Activated T-helper 1 cell treated with anti-CD3 and anti-CD28 coated beads, Interleukin-2, amount 50 U/mL, for 16 hours (primary cell): ENCODE measurements at places on chromosomes 7 and 10.

DNA sequence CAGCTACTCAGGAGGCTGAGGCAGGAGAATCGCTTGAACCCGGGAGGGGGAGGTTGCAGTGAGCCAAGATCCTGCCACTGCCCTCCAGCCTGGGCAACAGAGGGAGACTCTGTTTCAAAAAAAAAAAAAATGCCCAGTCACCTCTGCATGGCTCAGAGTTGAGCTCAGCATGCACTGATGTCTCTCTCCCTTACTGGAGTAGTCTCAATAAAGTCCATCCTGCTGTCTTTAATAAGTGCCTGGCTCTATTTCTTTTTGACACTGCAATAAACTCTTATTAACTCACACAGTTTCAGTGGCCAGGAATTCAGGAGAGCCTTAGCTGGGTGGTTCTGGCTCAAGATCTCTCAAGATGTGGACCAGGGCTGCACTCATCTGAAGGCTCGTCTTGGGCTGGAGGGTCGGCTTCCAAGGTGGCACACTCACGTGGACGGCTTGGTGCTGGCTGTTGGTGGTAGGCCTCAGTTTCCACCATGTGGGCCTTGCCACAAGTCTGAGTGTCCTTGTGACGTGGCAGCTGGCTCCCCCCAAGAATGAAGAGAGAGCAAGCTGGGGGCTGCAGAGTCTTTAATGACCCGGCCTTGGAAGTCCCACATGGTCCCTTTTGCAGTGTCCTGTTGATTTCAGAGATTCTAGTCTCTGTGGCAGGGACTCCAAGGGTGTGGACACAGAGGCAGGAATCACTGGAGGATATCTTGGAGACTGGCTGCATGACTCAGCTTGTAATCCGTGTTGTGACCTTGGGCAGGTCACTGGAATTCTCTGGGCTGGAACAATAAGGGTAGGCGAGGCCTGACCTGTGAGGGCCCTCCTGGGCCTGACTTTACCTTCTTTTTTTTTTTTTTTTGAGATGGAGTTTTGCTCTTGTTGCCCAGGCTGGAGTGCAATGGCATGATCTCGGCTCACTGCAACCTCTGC, 85.9 kb upstream of the KMT2C start:
- no peak for DNase-seq

DNA sequence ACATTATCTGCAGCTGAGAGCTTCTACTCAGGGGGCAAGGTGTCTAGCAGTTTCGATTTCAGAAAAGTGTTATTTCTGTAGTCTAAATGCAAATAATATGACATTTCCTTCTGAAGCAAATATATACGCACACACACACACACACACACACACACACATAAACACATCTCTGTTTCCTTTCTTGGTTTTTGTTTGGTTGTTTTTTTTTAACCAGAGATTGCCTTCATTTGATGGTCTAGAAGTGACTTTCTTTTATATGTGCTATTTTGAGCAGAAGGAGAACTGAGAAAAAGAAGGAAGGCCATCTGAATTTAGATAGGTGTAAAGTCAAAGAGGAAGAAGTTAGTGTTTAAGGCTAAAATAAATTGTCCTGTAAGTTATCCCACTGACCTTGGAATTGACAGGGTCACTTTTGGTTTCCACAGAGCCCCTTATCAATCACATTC, 142.2 kb downstream of the TRIL start:
- DNase-seq, result no peak

DNA sequence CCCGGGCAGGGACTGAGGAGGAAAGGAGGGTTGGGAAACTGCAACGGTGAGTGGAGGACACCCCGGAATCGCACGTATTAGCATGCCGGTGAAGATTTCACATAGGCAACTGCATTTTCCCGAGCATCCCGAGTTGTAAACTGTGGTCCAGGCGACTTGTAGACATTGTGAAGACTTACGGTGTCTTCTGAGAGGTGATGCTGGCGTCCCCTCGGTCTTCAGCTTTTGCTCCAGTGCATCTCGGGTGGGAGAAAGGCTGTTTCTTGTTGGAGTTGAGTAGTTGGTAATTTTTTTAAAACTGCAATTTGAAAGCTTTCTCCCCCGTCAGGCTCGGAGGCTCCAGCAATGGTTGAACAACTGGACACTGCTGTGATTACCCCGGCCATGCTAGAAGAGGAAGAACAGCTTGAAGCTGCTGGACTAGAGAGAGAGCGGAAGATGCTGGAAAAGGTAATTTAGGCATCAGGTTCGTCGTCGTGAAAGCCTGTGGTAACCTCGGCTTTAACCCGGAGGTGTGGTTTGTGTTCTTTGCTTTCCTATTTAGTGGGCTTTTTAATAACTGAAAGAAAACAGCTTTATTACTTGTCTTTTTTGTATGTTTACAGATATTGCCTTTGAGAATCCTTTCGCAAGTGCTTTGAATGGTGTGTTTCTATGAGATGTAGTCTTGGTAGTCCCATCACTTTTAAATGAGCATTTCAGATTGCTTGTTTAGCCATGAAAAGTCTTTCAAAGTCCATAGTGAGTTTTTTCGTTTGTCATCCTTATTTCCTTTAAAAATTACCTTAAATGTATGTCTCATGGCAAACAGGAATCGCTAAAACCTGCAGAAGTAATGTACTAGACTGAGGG, 687 bp downstream of the HELLS start:
- DNase-seq, result no peak

DNA sequence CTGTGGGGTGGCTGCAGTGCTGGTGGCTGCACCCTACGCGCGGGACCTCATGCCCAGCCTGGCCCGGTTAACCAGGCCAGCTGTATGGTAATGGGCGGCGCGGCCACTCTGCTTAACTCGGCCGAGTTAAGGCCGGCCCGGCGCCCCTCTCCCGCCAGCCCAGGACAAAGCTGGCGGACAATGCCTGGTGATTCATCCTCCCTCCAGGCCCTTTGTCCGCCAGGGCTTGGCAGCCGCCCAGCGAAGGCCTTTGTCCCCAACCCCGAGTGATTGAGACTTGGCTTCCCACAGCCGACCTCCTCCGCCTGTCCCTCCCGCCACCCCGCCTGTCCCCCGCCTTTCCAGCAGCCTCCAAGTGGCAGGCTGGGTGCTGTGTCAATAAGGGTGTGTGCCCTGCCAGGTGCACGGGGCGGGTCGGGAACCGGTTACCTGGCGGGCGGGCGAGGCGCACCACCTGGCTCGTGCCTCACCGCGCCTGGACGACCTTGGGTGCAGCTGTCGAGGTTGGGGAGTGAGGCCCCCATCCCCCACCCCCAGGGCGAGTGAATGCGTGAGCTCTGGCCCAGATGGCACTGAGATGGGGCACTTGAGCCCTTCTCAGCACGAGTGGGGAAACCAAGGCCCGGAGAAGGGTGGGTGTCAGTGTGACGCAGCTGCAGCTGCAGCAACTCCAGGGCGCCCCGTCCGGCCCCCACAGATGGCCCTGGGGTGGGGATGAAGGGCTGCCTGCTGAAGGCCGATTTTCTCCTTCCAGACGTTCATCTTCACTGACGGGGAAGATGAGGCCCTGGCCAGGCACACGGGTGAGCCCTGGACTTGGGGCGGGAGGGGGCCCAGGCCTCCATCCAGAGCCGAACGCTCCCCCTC, 4.6 kb downstream of the LFNG start:
- DNase-seq, result no peak

- no peak for DNase-seq
These were observed 332.9 kb upstream of the PRKCQ start for GRCh38 chr10:6912929-6913328.

GRCh38 chr7:127900141-127900540, 131.1 kb downstream of the LRRC4 start:
- no peak for DNase-seq

DNA sequence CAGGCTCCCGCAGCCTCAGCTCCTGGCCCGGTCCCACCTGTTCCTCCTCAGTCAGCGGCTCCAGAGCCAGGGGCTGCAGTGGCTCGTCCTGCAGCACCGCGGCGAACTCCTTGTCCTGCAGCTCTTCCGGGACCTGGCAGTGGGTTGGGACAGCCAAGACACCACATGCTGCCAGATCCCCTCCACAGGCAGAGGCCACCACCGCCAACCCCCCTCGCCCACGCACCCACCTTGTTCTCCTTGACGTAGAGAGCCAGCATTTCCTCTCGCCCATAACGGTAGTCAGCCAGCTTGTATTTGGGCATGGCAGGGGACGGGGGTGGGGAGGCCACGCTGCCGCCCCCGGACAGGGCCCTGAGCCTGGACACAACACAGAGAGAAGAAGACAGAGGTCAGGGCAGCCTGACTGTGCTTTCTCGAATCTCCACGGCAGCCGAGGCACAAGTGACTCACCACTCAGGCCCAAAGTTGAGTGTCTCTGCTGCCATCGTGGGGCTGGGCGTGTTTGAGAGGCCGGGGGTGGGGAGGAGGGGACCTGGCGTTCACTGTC, 6.2 kb downstream of the GIGYF1 start:
- DNase-seq, result no peak

DNA sequence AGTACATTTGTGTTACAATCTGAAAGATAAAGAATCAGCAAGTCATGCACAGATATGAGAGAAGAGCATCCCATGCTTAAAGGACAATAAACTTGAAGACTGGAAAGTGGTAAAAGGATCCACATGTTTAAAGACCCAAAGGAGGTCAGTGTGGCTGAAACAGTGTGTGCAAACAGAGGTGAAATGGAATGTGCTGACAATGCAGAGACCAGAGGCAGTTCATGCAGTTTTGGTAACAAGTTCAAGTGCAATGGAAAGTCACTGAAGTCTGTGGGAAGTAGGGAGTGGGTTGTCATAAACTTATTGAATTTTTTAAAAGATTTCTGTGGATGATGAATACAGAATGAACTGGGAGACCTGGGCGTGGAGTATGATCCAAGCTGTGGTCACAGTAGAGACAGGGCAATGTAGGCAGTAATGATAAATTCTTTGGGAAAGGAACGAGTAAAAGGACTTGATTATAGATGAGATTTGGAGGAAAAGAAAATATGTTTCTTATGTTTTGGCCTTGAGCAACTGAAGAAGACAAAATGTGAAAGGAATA, 408.0 kb downstream of the HGF start:
- DNase-seq, result no peak

GRCh38 chr10:13672548-13672947, 85.8 kb downstream of the PRPF18 start:
- DNase-seq, result no peak

GRCh38 chr7:83930262-83930661, 264.3 kb downstream of the SEMA3A start:
- DNase-seq, result no peak

DNA sequence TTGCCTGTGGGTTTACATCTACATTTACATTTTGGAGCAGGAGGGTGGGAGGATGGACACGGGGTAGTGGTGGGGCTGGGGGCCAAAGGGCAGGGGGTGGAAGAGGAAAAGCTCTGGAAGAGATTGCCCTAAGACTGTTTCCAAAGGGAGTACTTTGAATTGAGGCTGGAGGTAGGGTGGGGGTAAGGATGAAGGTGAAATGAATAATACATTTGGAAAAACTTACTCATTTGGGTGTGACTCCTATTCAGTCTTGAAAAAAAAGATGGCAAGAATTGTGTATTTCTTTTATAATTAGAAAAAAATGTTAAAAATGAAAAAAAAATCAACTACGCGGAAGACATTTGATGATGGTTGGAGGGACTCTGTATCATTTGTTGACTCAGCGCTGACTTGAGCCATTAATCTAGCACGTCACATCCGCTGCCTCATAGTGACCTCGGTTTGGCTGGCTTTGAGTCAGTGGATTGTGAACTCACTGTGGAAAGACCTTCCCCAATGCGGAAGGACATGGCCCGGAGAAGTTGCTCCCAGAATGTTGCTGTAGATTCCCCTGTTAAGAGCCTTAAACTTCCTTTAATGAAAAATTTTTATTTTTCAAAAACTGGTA, 2.8 kb downstream of the FAM180A start:
- DNase-seq, result no peak

DNA sequence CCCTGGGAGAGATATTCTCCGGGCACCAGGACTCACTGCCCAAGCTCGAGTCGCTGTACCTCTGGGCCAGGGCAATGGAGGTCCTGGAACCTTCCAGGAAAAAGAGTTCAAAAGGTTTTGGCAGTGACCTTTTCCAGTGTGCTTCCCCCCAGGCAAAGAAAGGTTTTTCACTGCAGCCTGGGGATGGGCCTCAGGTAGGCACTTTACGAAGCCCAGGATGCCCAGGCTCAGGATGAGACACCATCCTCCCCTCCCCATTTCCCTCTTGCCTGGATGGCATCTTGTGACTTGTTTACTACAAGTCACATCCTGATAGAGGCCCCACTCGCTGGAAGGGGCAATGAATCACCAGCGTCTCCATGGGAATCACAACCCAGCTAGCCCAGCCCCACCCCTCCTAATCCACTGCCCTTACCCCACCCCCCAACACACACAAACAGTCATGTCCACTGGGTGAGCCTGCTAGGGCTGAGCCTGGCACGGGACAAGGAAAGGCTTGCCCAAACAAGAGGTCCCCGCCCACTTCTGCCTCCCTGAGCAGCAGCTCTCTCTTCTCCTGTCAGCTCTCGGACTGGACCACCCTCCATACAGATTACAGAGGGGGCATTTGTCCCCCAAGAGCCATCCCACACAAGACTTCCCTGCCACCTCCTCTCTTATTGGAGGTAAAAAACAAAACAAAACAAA, 93.8 kb upstream of the SMNDC1 start:
- DNase-seq, result no peak

DNA sequence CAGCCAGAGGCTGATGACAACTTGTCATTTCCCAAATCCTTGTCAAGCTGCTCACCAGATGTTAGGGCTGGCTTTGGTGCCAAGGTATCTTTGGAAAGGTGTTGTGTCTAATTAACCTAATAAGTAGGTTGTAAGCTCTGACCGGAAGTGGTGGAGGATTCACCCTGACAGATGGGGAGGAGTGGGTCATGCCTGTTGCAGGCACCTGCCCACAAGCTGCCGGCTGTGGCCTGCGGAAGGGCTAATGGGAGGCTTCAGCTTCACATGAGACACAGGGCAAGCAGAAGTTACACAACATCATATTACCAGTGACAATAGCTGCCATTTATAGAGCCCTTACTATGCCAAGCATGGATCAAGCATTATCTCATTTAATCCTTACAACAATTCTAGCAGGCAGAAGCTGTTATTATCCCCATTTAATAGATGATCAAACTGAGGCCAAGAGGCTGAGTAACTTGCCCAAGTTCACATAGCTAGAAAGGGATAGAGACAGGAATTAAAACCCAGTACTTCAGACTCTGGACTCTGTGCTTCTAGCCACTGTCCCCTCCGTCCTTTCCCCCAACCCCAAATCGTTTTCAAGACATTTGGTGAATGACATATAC, 63.1 kb upstream of the DUSP5 start:
- no peak for DNase-seq

DNA sequence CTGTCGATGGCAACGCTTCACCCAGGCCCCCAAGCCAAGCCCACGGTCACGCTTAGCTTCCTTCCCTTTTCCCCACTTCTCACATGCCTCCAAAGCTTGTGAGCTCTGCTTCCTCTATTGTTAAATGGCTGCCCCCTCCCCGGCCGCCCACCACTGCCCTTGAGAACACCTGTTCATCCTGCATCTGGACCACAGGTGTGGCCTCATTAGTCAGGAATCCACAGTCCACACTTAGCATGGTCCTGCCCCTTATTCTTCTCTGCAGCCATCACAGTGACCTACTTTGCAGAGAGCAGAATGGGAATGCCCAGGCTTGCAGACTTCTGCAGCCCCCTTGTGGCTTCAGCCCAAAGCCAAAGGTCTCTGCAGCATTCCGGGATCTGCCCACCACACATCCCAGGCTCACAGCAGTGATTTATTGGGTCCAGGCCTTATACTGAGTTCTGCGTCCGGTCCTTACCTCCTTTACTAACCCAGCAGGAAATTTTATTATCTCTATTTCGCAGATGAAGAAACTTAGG, 66.9 kb downstream of the PTPRE start:
- DNase-seq, result no peak
